ENCODE measurements at places on chromosomes 3 and 15.

- DNase-seq: no peak
Measured at GRCh38 chr3:32816439-32817256, 1.1 kb upstream of the TRIM71 start.

DNA sequence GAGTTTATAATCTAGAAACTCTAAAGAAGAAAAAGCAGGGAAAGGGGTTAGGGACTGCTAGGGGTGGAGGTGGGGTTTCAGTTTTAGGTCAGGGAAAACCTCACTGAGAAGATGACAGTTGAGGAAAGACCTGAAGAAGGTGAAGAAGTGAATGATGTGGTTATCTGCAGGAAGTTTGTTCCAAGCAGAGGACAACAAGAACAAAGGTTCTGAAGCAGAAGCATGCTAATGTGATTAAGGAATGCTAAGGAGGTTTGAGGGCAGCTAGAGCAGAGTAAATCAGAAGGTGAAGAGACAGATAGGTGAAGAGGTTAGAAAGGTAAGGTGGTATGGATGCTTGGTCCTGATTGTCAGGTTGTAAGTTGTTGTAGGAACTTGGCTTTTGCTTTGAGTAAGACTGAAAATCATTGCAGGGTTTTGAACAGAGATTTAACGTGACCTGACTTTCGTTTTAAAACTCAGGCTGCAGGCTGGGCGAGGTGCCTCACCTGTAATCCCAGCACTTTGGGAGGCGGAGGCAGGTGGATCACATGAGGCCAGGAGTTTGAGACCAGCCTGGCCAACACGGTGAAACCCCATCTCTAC lies 8.6 kb downstream of the OXSR1 start:
- no peak for DNase-seq

- no peak for DNase-seq
Measured at GRCh38 chr3:174873832-174874657, 14.9 kb downstream of the NAALADL2 start.

- no peak for DNase-seq
Measured at GRCh38 chr3:55164191-55164590, 236.3 kb upstream of the LRTM1 start.

DNA sequence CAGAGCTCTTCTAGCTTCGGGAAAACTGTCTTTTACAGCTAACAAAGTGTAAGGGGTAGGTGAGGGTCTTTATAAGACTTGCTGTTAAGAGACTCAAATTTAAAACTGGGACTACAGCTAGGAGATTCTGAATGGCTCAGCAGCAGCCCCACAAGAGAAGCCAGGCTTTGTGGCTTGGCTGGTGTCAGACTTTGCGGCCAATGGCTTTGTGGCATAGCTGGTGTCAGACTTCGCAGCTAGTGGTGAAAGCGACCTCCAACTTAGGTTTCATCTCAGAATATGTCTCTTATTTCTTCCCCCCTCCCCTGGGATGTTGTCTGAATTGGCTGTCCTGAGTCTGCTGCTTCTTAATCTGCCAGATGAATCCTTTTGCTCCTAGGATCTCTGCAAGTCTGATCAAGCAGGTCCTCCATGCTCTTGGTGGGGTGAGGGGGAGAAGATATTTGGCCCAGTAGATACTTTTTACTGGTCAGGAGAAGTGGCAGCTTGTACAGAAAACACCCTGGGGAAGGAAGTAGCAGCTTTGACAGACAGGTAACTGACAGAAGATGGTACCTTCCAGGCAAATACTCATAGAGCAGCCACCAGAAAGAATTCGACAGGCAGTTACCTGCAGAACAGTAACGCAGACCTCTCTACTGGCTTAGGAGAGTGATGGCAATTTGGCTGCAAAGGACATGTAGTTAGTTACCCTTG lies 8.4 kb downstream of the BOC start:
- no peak for DNase-seq

- no peak for DNase-seq
Measured at GRCh38 chr3:111794711-111795110, 64.4 kb upstream of the PHLDB2 start.

- DNase-seq: no peak
Measured at GRCh38 chr3:11522953-11523571, 120.7 kb downstream of the VGLL4 start.

GRCh38 chr15:57527382-57528091 lies 64.2 kb upstream of the MYZAP start:
- peak; percentile 83 for DNase-seq

- no peak for DNase-seq
Measured at GRCh38 chr3:94429517-94429916, 366.7 kb downstream of the NSUN3 start.

DNA sequence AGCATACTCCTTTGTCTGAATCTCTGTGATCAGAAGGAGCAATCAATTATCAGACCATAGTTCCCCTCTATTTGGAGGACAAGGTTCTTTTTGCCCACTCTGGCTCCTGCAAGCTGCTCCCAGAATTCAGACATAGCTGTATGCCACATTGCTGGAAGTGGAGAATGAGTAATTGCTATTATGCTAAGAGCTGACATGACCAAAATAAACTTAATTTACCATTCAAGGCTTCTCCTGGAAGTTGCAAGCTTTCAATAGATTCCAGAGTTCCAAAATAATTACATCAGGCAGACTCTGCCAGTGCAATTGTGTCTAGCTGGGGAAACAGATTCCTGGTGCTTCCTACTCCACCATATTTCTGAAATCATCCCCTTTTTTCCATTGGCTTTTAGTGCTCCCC lies 7.6 kb upstream of the DRD3 start:
- no peak for DNase-seq

DNA sequence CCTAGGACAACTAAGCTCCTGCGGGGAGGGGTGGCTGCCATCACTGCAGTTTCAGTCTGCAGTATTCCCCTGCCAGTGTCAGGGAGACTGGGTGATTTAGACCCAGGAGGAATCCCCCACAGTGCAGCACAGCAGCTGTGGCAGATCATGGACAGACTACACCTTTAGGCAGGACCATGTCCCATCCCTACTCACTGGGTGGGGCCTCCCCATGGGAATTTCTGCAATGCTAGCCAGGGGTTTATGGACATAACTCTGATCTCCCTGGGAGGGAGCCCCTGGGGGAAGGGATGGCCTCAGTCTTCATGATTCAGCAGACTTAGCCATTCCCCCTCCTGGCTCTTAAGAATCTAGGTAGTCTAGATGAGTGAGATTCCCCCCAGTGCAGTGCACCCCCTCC lies 130.1 kb upstream of the STAC start:
- no peak for DNase-seq

GRCh38 chr15:71430782-71431181 lies 315.5 kb downstream of the THSD4 start:
- no peak for DNase-seq

DNA sequence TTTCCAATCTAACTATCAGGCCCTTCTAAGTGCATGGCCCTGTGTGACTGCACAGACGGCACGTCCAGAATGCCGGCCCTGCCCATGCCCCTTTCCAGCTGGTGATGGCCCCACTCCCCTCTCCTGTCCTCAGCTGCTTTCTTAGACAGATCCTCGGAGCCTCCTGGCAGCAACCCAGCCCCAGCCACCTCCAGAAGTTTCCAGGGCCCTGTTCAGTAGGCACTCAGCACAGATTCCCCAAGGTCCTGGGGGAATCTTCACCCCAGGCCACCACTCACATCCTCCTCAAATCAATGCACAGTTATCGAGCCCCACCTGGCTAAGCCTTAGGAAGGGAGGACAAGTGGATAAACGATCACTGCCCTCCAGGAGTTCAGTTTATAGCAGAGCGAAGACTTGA lies 1.4 kb upstream of the CRABP1 start:
- no peak for DNase-seq

All from OCI-M1 (cell line).